ENCODE measurements at places on chromosomes 12 and 14. TPM values are rescaled to one million over a fixed set of nuclear protein-coding genes. Genes with fewer than 3 reads are reported as not detected.

DNA sequence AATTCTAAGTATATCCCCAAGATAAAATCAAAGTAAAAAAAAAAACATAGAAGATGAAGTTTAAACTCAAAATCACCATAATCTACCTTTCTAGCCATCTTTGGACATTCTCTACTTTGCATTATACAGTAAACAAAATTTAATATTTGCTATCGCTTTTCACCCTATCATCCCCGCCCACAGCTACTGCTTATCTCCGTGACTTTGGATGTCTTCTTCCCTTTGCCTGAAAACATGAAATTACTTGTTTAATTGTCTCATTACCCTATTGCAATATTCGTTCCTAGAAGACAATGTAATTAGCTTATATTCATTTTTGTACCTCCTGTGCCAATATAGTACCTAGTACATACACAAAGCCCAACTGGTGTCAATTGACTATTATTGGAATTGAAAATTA is 9.3 kb downstream of the SYNJ2BP start:
- no peaks in the 10 kb centered on the region for H3K27me3 ChIP-seq
- no peak overlapping the region for H3K4me3 ChIP-seq
- no peaks in the 10 kb centered on the region for H3K4me1 ChIP-seq
- DNase-seq: no peak
- no peaks in the 10 kb centered on the region for H3K36me3 ChIP-seq

- H3K4me1 ChIP-seq: peaks cover 9% of the 10 kb centered on the region
- no peak overlapping the region for H3K4me3 ChIP-seq
- no peaks in the 10 kb centered on the region for H3K36me3 ChIP-seq
- H3K27ac ChIP-seq: no peak overlapping the region
Observed at GRCh38 chr14:100234511-100234910, 4.4 kb upstream of the YY1 start.

Gene ALG10B
- total RNA-seq: 1.8 TPM

Gene HPD
- total RNA-seq: not detected

- peaks cover 4% of the 10 kb centered on the region for H3K36me3 ChIP-seq
- peak overlapping the region; percentile 86 for H3K27ac ChIP-seq
- DNase-seq: peak; percentile 98
- no peak overlapping the region for H3K4me3 ChIP-seq
- no peaks in the 10 kb centered on the region for H3K27me3 ChIP-seq
Observed at GRCh38 chr14:52025310-52025709, 36.0 kb downstream of the RTRAF start.
